Cortex of kidney (tissue), 1 donor: ENCODE measurements at places on chromosomes 2 and 18.

GRCh38 chr2:220509096-220509757 is 881.8 kb downstream of the SLC4A3 start:
- no peak for DNase-seq

GRCh38 chr2:9950521-9951271 is 797 bp upstream of the GRHL1 start:
- DNase-seq, result no peak

GRCh38 chr18:48470484-48471180 is 61.4 kb upstream of the ZBTB7C start:
- DNase-seq, result no peak

DNA sequence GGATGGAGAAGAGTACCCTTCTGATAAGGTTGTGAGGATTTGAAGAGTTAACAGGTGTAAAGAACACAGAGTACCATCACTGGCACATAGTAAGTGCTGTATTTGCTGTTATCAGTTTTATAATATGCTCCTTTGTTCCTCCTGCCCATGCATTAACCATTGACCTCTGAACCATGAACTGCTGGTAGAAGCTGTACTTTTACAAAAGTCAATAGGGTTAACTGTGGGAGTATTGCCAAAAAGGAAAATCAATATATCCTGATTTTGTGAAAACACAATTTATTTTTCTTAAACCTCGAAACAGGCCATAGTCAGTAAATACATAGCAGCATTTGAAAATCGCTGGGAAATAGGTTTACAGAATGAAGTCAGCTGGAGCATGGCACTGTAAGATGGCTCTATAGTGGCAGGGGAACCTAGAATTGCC is 18.9 kb upstream of the ACAA2 start:
- DNase-seq, result no peak

DNA sequence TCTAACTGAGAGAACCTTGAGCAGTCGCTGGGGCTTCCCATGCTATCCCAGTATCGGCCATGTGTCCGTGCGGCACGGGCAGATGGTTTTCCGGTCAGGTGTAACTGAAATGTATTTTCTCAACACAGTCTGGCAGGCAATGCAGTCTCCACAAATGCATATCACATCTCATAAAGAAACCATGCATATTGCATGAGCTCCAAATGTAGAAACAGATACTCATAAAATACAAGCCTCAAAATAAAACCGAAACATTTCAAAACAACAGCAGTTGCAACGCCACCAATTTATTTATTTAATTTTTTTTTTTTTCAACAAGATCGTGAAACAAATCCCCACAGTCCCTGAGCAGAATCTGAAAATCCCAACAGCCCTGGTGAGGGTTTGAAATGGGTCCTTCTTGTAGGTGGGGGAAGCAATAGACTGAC is 299.4 kb downstream of the LPIN1 start:
- DNase-seq, result no peak

- no peak for DNase-seq
Observed at GRCh38 chr2:221145396-221145795, 426.7 kb downstream of the EPHA4 start.

GRCh38 chr2:11128243-11128951 is 26.9 kb upstream of the SLC66A3 start:
- no peak for DNase-seq

- DNase-seq, result no peak
Observed at GRCh38 chr2:119389615-119390306, 23.0 kb downstream of the DBI start.

DNA sequence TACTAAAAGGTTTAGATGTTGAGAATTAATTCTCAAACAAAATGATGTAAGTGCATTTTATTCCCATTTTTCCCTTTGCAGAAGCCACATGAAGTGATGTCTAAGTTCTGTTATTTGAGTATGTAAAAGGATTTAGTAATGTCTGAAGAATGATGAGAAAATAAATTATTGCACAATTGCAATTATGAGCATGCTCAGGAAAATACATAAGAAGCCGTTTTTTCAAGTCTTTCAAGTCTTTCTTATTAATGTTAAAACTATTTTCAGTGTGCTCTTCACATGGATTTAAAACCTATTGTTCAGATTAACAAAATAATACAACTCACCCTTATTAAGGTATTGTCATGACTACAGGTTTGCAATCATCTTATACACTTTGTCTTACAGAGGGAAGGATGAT is 331.4 kb upstream of the NETO1 start:
- DNase-seq, result no peak

GRCh38 chr2:127577973-127578372 is 42.5 kb downstream of the MYO7B start:
- DNase-seq, result no peak

DNA sequence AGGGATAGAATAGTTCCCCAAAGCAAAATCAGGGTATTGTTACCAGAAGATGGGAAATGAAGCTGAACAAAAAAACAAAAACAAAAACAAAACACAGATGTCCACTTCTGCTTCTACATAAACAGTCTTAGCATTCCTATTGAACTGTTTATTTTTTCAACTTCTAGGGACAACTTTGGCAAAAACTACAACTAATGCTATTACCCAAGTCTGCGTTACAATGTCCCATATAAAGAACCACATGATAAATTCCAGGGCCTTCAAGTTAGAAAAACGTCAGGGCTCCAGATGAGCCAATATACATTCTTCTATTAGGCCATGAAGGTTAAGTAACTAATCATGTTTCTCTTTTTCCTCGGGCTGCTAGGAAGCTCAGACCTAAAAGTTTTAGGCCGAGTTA is 16.9 kb downstream of the PID1 start:
- no peak for DNase-seq

DNA sequence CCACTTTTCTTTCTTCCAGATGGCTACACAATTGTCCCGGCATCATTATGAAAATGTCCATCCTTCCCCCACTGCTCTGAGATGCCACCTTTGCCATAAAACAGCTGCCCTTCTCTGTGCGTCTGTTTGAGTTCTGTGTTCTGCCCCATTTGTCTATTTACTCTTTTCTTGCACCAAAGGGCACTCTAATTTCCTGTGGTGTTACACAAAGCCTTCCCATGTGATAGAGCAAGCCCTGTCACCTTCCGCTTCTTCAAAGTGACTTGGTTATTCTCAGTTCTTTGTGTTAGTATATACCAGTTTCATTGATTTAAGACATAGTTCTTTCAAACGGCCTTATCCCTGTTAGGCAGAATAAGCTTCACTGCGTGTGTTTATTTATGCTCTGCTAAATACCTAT is 84.1 kb downstream of the FBXO15 start:
- DNase-seq, result no peak

GRCh38 chr2:225074919-225075681 is 32.8 kb upstream of the DOCK10 start:
- DNase-seq, result no peak

DNA sequence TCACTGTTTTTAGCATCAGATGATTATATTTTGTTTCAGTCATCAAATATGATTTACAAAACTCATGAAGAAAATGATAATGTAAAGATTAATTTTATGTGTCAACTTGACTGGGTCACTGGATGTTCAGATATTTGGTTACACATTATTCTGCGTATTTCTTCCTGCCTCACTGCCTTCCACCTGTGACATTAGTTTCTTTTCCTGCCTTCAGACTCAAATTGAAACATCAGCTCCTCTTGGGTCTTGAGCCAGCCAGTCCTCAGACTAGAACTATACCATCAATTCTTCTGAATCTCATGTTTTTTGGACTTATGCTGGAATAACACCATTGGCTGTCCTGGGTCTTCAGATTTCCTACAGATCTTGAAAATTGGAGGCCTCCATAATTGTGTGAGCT is 96.7 kb downstream of the ZNF385B start:
- DNase-seq, result no peak

GRCh38 chr2:95388091-95388692 is 14.3 kb upstream of the FAHD2A start:
- no peak for DNase-seq

- no peak for DNase-seq
Observed at GRCh38 chr2:241160318-241160717, 10.1 kb downstream of the PPP1R7 start.

GRCh38 chr2:167851876-167852275 is 395.5 kb downstream of the STK39 start:
- DNase-seq, result no peak

GRCh38 chr2:138521821-138522220 is 20.3 kb downstream of the SPOPL start:
- DNase-seq, result no peak

DNA sequence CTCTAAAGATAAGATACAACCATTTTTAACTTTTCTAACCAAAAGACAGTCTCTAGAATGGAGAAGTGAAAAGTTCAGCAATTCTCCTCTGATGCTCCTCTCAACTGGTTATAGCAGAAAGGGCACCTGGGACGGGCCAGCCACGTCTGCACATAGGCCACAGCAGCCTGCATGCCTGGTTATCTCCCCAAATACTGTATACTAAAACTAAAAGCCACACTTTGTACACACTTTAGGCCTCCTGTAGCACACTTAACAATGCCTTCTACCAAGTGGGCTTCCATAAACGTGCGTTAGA is 179.1 kb downstream of the ANKRD44 start:
- DNase-seq, result no peak

DNA sequence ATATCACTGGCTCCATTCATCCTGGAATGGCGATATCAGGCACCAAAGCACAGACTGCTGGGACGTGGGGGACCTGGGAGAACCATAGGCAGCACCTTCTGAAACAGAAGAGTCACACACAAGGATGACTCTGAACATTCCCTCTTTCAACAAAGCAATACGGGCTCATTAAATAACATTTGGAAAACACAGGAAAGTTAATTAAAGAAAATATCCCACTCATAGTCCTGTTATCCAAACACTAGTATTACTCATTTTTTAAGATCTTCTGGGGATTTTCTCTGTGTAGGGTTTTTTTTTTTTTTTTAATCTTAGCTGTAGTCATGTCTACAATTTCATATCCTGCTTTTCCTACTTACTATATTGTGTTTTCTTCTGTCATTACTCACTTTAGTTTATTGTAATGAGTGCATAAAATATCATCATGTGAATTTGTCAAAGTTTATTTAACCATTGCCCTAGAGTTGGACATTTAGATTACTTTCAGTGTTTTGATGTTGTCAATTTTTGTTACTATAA is 70.0 kb upstream of the SP3 start:
- DNase-seq, result no peak

- DNase-seq, result no peak
Observed at GRCh38 chr18:42588786-42589185, 526.7 kb downstream of the RIT2 start.

DNA sequence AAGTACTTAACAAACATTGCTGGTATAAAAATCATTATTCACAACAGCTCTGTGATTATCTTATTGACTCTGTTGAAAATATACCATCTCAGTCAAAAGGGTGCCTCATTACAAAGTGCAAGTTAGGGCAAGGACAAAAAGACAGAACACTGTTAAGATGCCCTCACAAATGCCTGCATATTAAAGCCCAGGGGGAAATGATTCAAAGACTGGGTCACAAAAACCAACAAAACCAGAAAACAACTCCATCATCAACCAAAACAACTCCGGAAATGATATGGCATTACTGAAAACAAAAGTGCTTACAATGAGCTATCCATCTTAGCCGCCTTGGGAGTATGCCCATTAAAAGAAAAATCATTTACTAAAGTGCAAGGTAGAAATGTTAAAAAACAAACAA is 9.9 kb downstream of the PLA2R1 start:
- no peak for DNase-seq

- no peak for DNase-seq
Observed at GRCh38 chr2:207390302-207391095, 139.3 kb upstream of the CREB1 start.

DNA sequence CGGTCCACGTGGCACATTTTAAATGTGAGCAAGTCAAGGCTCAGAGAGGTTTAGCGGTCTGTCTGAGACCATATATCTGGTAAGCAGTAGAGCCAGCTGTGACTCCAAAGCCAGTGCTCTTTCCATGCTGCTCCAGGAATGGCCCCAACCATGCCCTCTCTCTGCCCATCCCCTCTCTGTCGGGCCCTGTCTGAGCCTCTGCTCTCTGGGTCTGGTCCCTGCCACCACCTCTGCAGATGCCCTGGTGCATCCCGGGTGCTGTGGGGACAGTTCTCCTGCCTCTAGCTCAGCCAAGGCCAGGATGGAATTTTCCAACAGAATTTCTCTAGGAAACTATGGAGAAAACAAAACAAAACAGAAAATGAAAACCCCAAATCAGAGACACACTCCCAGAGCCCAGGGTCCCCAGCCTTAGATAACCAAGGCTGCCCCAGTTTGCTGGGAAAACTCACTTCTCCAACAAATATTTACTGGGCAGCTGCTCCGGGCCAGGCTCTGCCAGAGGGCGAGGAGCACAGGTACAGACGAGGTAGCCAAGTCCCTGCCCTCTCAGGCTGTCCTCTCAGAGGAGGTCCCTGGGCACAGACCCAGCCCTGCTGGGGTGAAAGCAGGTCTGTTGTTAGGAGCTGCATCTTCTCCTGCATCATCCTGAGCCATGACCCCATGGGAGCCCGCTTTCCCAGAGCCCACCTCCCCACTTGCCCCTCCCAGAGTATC is 9.2 kb downstream of the ADRA2B start:
- DNase-seq, result no peak

- DNase-seq, result no peak
Observed at GRCh38 chr2:119232666-119232993, 9.0 kb downstream of the STEAP3 start.

- no peak for DNase-seq
Observed at GRCh38 chr2:56102866-56103265, 80.9 kb upstream of the CCDC85A start.

DNA sequence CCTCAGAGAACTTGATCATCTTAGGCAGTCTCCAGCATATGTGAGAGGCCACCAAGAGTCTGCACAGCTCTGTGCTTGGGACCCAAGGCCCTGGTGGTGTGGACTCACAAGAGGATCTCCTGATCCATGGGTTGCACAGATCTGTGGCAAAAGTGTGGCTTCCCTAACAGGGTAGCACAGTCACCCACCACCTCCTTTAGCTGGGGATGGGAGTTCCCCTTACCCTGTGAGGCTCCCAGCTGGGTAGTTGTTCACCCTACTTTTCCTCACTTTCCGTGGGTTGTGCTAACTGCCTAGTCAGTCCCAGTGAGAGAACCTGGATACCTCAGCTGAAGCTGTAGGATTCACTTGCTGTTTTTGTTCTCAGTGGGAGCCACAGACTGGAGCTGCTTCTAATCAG is 123.7 kb downstream of the FTCDNL1 start:
- no peak for DNase-seq

GRCh38 chr2:43095533-43096295 is 130.7 kb downstream of the ZFP36L2 start:
- DNase-seq, result no peak

DNA sequence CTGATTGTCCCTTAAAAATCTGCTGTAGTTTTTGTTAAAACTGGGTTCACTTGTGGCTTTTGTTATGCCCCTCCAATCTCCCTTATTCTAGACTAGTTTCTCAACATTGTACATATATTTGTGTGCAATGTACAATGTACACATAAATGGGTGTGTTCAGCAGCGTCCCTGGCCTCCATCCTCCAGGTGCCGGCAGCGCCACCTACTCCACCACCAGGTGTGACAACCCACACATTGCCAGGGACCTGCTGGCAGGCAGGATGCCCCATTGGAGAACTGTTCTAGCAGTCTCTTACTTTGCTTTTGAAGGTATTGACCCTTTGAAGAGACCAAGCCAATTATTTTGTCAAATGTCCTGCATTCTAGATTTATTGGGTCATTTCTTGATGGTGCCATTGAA is 75.4 kb downstream of the SH3RF3 start:
- DNase-seq, result no peak
